ENCODE measurements at places on chromosomes 3 and 15.

GRCh38 chr3:79604681-79605080 is 163.1 kb downstream of the ROBO1 start:
- no peak for DNase-seq

- DNase-seq, result no peak
These were observed at the start of gene LOXL1 for GRCh38 chr15:73926219-73927002. TSS of gene LOXL1 (plus strand) at chr15:73926462. CDS start at chr15:73926784, 322 bp downstream.

- DNase-seq, result peak; percentile 91
These were observed at the start of gene FYCO1 for GRCh38 chr3:45995236-45996192. TSS of gene FYCO1 (minus strand) at chr3:45995824. CDS start at chr3:45984910, 10,914 bp downstream.

- DNase-seq, result no peak
These were observed 279.7 kb downstream of the PYDC2 start for GRCh38 chr3:191740712-191741111.

DNA sequence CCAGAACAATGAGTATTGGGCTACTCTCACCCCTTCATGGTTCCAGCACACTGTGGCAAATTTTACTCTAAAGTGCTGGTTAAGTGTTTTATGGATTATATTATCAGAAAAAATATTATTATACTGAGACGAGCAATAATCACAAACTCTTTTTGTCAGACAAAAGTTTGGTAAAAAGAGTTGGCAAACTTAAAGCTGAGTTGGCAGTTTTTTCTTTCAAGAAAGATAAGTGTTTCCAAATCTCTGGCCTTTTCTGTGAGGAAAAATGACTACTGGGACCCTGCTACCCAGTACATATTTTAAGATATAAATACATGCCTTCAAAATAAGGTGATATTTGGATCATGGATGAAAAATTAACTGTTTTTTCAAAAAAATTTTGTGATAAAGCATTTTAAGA is 471.5 kb upstream of the IL12A start:
- DNase-seq, result no peak

DNA sequence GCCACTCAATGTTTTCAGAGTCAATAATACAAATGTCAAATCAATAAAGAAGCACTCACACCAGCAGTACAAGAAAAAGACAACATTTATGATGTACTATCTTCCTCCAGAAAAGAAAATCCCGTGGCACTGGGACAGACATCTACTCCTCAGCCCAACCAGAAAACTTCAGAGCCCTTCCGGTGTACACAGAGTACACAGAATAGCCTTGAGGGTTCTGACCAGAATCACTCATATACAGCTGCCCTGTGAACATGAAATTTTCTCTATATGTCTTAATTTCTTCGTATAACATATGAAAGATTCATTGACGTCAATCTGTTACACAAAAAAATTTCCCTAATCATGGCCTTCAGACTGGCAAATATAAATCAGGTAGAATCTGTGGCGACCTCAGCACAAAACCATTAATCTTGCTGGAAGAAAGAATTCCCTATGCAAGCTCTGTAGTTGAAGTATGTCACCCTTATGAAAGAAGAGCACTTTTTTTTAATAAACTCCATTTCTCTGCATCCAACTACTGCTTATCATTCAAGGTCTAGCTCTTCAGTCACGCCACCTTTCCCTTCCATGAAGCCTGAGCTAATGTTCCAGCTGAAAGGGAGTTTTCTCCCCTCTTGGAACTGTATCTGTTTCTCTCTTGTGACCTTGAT is 53.8 kb upstream of the PLAAT1 start:
- no peak for DNase-seq

GRCh38 chr3:102206511-102207031 is 228.2 kb upstream of the ZPLD1 start:
- peak; percentile 64 for DNase-seq

DNA sequence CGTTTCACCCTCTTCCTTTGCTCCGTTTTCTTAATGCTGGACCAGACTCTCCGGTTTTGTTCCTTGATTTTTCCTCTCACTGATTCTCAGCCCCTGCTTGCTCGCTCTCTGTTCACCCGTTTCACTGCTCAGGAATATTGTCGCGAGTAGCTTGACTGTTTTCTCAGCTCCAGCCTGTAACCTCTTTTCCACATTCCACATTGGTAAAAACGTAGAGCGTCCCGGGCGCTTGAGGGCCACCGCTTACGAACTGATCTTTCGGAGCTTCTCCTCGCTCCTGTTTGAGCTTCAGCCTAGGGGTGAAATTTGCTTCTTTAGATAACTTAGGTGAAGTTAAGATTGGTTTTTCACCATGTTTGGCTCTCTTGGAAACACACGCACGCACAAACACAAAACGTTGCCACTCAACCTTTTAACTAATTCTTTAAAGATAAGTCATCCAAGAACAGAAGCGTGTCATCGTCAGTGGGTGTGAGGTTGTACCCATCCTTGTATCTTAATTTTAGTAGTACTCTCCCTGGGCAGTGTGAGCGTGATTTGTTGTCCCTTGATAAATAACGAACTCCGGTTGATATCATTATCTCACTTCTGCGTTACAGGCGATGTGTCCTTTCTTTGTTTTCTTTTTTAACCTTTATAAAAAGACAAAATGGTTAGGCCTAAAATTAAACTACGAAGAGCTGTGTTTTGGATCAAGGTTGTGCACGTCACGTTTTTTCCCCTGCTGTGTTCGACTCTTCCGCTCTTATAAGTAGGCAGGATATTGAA is 1.0 kb downstream of the PAK2 start:
- DNase-seq, result no peak

DNA sequence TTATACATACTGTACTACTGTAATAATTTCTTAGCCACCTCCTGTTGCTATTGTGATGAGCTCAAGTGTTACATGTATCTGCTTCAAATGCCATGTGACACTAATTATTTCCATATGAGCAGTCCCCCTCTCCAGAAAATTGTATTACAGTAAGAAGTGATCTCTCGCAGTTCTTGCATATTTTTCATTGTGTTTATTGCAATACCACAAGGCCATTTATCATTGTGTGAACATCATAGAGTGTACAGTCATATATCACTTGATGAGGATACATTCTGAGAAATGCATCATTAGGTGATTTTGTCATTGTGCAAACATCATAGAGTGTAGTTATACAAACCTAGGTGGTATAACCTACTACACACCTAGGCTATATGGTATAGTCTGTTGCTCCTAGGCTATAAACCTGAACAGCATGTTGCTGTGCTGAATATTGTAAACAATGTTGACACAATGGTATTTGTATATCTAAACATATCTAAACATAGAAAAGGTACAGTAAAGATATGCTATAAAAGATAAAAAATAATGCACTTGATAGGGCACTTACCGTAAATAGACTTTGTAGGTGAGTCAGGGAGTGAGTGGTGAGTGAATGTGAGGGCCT is 189.6 kb upstream of the MLF1 start:
- DNase-seq, result no peak

- DNase-seq, result no peak
These were observed 886.3 kb downstream of the ROBO1 start for GRCh38 chr3:78881501-78881900.

- DNase-seq, result no peak
These were observed 42.5 kb upstream of the RFX7 start for GRCh38 chr15:56286213-56286612.
